ENCODE measurements at places on chromosomes 3 and 15.

- no peak for DNase-seq
Measured at GRCh38 chr3:143594206-143594605, 254.1 kb downstream of the SLC9A9 start.

- no peak for DNase-seq
Measured at GRCh38 chr3:153171918-153172317, 9.9 kb downstream of the RAP2B start.

GRCh38 chr3:52704611-52705437 is 767 bp downstream of the GLT8D1 start:
- no peak for DNase-seq

- DNase-seq, result no peak
Measured at GRCh38 chr3:72205297-72205826, 420.4 kb upstream of the PROK2 start.

GRCh38 chr3:148518520-148518919 is 179.2 kb upstream of the AGTR1 start:
- no peak for DNase-seq

GRCh38 chr3:15809313-15809712 is 11.5 kb upstream of the ANKRD28 start:
- no peak for DNase-seq

DNA sequence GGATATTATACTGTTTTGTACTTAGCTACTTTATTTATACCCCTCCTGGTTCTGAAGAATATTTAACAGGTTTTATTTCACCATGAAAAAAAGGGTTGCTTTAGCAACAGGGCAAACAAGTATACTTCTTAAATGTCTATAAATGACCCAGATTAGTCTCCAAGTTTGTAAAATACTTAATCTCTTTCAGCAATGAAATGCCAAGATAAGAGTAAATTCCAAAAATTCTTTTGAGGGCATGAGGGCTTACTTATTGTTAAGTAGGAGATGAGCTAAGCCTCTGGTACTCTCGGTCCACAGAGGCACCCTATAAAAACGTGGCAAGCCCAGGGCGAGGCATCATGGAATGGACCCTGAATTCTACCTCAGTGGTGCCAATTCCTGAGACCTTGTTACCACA is 264.8 kb upstream of the NSMCE3 start:
- no peak for DNase-seq

- DNase-seq, result no peak
Measured at GRCh38 chr15:64975390-64975789, 14.3 kb downstream of the SPG21 start.

- no peak for DNase-seq
Measured at GRCh38 chr3:69239063-69239462, 116.7 kb upstream of the LMOD3 start.

DNA sequence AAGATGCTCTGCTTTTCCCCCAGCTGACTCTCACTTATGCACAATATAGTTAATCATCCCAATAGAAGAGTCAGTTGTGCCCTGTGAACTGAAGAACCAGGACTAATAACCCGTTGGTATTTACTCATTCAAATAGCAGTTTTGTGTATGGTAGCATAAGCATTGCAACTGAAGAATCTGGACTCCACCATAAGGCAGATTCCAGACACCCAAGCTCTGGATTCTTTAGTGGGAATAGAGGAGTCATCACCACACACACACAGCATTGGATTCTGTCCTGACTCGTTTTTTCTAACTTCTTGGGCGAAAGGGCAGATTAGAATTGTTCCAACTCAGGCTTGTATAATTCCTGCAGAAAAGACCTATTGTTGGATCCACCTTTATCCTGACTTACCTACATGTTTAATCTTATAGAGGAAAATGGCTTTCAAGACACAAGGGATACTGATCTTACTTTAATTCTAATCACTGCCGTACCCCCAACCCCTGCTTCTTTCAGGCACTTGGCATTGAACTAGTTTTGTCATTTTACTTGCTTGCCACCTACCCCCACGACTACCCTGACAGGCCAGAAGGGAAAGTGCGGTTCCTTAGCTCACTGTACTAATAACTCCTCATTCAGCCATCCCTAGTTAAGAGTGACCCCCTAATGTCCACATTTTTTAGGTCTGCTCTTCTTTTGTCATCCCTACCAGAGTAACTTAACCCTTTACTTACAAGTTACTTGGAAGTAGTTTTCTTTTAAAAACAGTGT is 42.3 kb downstream of the NKIRAS1 start:
- no peak for DNase-seq

GRCh38 chr3:42045708-42046243 is 45.4 kb upstream of the TRAK1 start:
- DNase-seq, result peak; percentile 51

DNA sequence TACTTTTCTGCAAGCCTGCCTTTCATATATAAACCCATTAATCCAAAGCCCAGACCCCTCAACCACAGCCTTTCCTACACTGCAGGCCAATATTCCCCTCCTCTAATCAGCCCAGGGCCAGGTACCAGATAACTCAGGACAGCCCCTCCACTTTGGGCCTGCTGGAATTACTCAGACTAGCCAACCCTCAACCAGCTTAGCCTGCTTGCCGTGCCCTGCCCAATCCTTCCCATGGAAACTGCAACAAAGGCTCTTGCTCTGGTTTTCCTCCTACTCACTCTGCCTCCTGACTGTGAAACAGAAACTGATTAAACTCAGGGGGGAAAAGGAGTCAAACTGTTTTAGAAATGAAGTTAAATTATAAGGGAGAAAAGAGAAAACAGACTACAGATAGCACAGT is 248.1 kb downstream of the KLF13 start:
- DNase-seq, result no peak

- DNase-seq, result no peak
Measured at GRCh38 chr15:80266745-80267144, 14.7 kb upstream of the CTXND1 start.

DNA sequence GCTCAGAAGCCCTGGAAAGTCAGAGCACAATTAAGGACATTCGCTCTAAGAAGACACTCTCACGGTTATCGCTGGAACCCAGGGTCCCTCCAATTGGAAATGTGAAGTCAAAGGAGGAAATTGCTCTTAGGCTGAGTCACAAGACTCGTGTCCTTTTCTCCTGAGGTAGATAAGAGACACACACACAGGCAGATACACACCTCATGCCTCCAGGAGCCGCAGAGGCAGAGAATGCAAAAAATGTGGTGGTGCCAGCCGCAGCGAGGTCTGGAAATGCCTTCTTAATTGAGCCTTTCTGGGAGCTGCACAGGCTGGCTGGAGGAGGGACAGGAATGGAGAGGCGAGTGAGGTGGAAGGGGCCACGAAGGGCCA is 189.3 kb downstream of the OPA1 start:
- DNase-seq, result no peak

GRCh38 chr15:27468151-27468591 is 497.2 kb downstream of the GABRG3 start:
- no peak for DNase-seq

GRCh38 chr3:152113413-152113812 is 155.3 kb upstream of the MBNL1 start:
- DNase-seq, result no peak

GRCh38 chr3:127222163-127222562 is 29.2 kb downstream of the PRR23E start:
- DNase-seq, result no peak

DNA sequence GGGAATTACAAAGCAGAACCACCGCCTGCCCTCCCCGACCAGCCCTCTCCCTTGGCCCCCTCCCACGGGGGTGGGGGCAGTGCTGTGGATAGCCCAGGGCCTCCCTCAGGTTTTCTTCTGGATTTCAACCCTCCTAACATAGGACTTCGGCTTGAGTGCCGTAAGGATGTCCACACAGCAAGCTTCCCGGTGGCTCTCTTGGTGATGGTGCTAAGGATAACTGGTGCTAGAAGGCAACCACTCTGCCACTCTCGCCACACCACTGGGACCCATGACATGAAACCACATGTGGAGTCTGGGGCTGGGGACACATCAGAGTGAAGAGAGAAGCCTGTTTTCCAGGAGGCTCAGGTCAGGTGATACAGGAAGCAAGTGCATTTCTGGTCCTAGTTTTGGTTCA is 35.4 kb downstream of the SCN5A start:
- DNase-seq, result no peak

- DNase-seq, result no peak
Measured at GRCh38 chr3:61919371-61919770, 358.0 kb downstream of the PTPRG start.

- DNase-seq, result no peak
Measured at GRCh38 chr15:92970656-92971055, 70.5 kb downstream of the CHD2 start.

- DNase-seq, result no peak
Measured at GRCh38 chr3:10547841-10548783, 42.7 kb upstream of the ATP2B2 start.

DNA sequence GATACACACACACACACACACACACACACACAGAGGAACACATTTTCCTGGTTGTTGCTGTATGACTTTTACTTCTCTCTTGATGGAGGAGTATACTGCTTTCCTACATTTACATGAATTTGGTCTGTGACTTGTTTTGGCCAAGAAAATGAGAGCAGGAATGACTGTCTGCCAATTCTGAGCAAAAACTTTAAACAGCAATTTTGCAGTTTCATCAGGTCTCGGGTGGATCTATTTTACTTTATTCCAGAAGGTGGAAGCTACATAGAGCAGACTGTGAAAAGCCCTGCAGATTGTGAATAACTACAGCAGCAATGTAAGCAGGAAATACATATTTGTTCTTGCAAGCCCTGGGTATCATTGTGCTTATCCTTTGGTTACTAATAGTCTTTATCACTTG is 1350.0 kb upstream of the EPHA6 start:
- no peak for DNase-seq

GRCh38 chr15:61232266-61232665 is 3.2 kb upstream of the RORA start:
- DNase-seq, result no peak

GRCh38 chr3:172367205-172368105 is 80.8 kb downstream of the GHSR start:
- no peak for DNase-seq

DNA sequence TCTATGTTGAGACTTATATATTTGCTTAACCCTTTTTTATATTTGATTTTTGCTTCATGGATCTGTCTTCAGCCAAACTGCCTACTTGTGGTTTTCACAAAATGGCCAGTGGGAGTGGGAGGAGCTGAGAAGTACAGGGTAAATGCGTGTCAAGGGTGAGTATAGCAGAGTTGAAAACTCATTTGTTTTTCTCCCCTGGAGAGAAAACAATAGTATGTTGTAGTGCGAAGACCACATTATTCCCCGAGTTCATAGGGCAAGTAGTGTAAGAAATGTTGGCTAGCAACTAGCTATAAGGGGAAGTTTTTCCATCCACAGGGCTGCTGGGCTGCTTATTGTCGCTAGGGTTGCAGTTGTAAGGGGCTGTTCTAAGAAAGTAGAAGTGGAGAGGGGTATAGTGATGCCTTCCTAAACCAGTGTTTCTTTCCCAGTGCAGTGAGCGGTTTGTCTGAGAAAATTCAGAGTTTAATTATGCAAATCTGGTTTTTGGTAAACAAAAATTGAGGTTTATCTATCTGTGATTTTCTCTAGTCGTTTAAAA is 153.8 kb upstream of the AZI2 start:
- DNase-seq, result no peak

- no peak for DNase-seq
Measured at GRCh38 chr3:124786511-124787241, 56.4 kb downstream of the UMPS start.

GRCh38 chr3:14672588-14672987 is 2.4 kb upstream of the C3orf20 start:
- DNase-seq, result no peak

DNA sequence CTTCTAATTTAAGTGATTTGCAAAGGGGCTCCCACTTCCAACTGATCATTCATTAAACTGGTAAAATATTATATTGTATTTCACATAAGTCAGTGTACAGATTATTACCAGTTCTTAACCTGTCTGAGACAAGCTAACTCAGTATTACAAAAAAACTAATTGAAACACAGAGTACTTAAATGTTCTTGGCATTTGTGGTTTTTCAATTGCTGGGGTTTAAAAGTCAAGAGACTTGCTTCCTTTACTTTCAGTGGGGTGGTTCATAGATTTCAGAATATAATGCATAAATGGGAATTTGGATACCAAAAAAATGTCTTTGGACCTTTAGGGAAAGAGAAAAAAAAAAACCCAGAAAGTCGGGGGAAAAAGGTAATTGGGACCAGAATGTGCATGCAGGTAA is 85.0 kb downstream of the ATP10A start:
- DNase-seq, result no peak

DNA sequence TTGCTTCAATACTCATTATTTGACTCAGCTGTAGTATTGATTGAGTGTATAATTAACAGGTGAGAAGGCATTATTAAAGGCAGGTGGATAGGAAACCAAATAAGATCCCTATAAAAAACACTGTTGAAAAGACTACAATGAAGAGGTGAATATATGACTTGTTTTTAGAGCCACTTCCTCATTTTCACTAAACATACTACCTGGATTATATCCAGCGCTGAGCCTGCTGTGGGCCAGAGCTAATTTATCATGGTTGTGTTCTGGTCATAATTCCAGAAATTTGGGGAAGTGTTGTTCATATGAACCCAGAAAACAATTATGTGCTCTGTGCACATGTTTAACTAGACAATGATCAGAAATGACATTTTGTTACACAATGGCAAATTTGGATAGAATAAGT is 235.3 kb upstream of the MME start:
- DNase-seq, result no peak

GRCh38 chr3:26562021-26562768 is 60.4 kb upstream of the LRRC3B start:
- no peak for DNase-seq

DNA sequence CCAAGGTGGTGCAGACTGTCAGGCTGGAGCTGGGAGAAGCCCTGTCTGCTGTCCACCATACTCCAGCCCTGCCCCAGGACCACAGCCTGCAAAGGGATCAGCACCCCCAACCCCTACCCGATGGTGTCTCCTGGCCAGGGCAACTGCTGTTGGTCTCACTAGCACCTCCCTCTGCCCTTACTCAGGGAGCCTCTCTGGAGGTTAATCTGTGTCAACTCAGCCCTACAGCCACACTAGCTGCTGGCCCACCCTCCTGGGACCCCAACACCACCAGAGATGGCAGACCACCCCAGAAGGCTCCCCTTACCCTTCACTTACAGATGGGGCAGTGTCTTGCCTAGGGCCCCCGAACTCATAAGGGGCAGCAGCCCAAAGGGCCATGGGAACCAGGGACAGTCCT is 65.2 kb downstream of the TLE3 start:
- DNase-seq, result no peak

DNA sequence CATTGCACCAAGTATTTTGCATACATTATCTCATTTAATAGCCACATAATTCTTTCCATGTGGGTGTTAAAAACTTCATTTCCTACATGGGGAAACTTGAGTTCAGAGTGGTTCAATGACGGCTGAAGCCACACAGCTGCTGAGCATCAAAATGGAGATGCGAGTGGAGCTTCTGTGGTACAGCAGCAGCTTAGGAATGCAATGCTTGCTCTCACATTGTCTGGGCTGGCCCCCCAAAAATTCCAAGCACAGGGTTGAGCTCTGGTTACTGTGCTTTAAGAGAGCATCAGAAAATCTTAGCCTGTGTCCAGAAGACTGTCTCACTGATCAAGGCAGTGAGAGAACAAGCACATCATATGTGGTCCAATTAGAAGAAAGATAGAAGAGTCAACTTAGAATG is 57.4 kb upstream of the GADL1 start:
- DNase-seq, result no peak

GRCh38 chr15:31353931-31354330 is 27.3 kb downstream of the KLF13 start:
- DNase-seq, result no peak

All from suppressor macrophage treated with lipopolysaccharide for 1 hour (primary cell).